HFFc6 (cell line): ENCODE measurements at places on chromosomes 1 and 21. TPM values are rescaled to one million over a fixed set of nuclear protein-coding genes. Genes with fewer than 3 reads are reported as not detected.

C1orf185 gene
- not detected in 3 replicates for total RNA-seq

PGLYRP4 gene
- not detected in 2 replicates for total RNA-seq

DNA sequence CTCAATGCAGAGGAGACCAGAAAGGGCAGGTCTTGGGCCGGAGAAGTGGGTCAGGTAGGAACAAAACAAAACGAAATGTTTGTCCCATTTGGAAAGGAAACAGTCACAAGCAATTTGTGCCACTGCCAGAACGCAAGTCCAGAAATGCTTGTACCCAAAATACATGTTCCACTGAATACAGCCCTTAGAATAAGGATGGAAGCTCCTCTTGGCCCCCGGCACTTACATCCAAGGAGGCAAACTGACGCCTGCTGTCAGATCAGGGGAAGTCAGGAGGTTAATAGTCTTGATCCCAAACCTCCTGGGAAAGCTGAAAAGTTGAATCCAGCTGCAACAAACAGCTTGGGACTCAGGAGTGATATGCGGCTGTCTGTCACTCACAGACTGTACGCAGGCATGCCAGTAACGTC, 75.9 kb upstream of the GALNT2 start:
- no peak for DNase-seq

DNA sequence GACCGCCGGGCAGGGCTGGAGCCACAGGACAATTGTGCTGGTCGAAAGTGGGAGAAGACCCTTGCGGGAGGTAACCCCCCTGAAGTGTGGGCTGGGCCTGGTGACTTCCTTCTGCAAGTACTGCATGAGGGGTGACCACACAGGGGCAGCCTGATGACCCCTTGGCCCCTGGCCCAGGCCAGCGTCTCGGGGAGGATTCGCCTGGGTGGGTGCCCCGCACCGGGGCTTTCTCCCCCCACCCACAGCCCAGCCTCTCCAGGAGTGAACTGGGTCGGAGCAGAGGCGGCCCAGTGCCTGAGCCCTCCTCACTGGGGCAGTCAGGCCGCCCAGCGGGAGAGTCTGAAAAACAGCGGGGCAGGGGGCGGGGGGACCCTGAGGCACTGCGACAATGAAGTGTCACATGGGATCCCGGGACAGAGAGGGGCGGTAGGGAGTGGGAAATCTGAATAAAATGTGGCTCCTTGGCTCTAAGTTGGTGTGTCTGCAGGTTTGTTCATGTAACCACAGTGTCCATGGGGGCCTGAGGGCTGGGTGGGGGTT, 1.6 kb upstream of the DNMT3L start:
- no peak for DNase-seq

- DNase-seq = no peak
Observed at GRCh38 chr1:52072291-52072690, 16.2 kb downstream of the BTF3L4 start.

- DNase-seq = peak; percentile 85
Observed at GRCh38 chr1:39933956-39934941, 20.7 kb upstream of the MFSD2A start.

GRCh38 chr1:63116016-63116415, 206.4 kb upstream of the FOXD3 start:
- no peak for DNase-seq
